Left colon (tissue), 2 donors: ENCODE measurements at places on chromosomes 16 and 17. TPM values are rescaled to one million over a fixed set of nuclear protein-coding genes. Genes with fewer than 3 reads are reported as not detected.

The KRTAP17-1 gene
- not detected for total RNA-seq

The ZSCAN10 gene
- not detected for total RNA-seq

The KIFC3 gene
- 4.3 TPM for total RNA-seq

The MYL11 gene
- total RNA-seq: not detected

The PLLP gene
- 15.8 TPM for total RNA-seq

The GNAO1 gene
- total RNA-seq: 14.1 TPM

The TMEM238L gene
- 95.0 TPM for total RNA-seq

The FAM20A gene
- 0.98 TPM for total RNA-seq

The ELMO3 gene
- 58.1 TPM for total RNA-seq

The EPX gene
- total RNA-seq: not detected

The TGFB1I1 gene
- 7.4 TPM for total RNA-seq

The SDK2 gene
- 0.82 TPM for total RNA-seq

The MBTPS1 gene
- 73.8 TPM for total RNA-seq

The TBX6 gene
- 0.92 TPM for total RNA-seq

The EVI2A gene
- total RNA-seq: 3.4 TPM

The SLC6A2 gene
- 0.31 TPM for total RNA-seq

The GGT6 gene
- 232 TPM for total RNA-seq

The ZNF207 gene
- total RNA-seq: 135 TPM

The ZNF668 gene
- total RNA-seq: 10.9 TPM

The ZNF629 gene
- 15.2 TPM for total RNA-seq

The MPV17L gene
- total RNA-seq: 7.5 TPM

The KRTAP2-2 gene
- total RNA-seq: not detected

The SMTNL2 gene
- total RNA-seq: 0.25 TPM

The CCL13 gene
- 2.6 TPM for total RNA-seq

The MT1H gene
- 80.9 TPM for total RNA-seq

The CLEC3A gene
- not detected for total RNA-seq

The KCNJ12 gene
- total RNA-seq: 2.5 TPM

The TBC1D28 gene
- not detected for total RNA-seq

The OTOP3 gene
- total RNA-seq: 1.4 TPM

The SMARCD2 gene
- 73.0 TPM for total RNA-seq

The VAT1L gene
- total RNA-seq: 1.6 TPM

The FSCN2 gene
- total RNA-seq: 4.9 TPM

The UTS2R gene
- not detected for total RNA-seq

The MMP28 gene
- total RNA-seq: 62.7 TPM

The MAZ gene
- total RNA-seq: 365 TPM

The NUBP1 gene
- total RNA-seq: 29.3 TPM

The SGCA gene
- total RNA-seq: 4.7 TPM

The MYO15A gene
- 2.4 TPM for total RNA-seq

The YBX2 gene
- 19.7 TPM for total RNA-seq

The PRRT2 gene
- total RNA-seq: 2.0 TPM

The OR2C1 gene
- total RNA-seq: not detected

The IKZF3 gene
- 4.9 TPM for total RNA-seq

The PPM1E gene
- total RNA-seq: 0.22 TPM

The SLC16A6 gene
- 0.49 TPM for total RNA-seq

The SEZ6L2 gene
- 11.1 TPM for total RNA-seq

The GOT2 gene
- total RNA-seq: 96.3 TPM

The WFDC1 gene
- 12.3 TPM for total RNA-seq

The TEKT1 gene
- total RNA-seq: not detected

The HS3ST2 gene
- 0.24 TPM for total RNA-seq

The TNP2 gene
- not detected for total RNA-seq

The RMI2 gene
- 5.5 TPM for total RNA-seq

The SLC13A2 gene
- 24.4 TPM for total RNA-seq
